ENCODE measurements at places on chromosomes 4 and X.

DNA sequence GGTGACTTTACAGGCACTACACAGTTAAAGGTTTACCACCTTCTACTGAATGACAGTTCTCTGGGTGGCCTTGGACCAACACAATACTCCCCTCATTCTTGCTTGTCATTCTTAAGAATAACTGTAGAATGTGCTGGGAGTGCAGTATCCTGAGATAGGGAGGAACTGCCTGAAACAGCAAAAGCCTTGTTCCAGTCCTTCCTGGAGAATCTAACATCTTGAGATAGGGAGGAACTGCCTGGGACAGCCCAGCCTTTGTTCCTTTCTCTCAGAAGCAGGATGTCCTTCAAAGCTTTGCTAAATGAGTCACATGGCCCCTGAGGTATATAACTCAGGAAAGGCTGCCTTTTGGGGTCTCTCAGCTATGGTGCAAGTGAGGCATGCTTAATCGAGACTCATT, 145.7 kb upstream of the MBNL3 start:
- no peak for DNase-seq

GRCh38 chrX:133847340-133847994, 137.9 kb downstream of the GPC3 start:
- no peak for DNase-seq

DNA sequence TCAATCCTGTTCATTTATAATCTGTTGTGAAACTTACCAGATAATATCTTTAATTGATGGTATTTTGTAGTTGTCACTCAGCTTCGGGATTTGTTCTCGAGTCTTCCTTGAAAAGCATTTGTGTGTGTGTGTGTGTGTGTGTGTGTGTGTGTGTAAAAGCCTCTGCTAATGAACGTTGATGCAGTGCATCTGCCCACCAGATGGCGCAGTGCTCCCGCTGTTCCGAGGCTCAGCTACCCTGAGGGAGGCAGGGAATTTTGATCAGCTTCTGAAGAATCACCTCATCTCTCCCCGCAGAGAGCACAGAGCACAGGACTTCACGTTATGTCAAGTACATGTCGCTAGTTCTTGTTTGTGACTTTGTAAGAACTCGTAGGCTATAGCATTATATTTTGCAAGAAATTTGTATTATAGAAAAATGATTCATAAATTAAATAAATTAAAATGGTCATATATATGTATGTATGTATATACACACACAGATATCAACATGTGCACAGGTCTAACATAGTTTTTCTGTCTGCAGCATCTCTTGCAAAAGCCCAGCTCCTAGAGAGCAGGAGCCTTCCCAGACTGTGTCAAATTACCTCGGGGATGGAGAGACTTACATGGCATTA, 316.7 kb upstream of the IGFBP7 start:
- peak; percentile 20 for DNase-seq

GRCh38 chr4:36269101-36269500, 12.3 kb upstream of the DTHD1 start:
- no peak for DNase-seq

GRCh38 chrX:150569155-150569477, 695 bp downstream of the MTM1 start:
- DNase-seq = no peak

DNA sequence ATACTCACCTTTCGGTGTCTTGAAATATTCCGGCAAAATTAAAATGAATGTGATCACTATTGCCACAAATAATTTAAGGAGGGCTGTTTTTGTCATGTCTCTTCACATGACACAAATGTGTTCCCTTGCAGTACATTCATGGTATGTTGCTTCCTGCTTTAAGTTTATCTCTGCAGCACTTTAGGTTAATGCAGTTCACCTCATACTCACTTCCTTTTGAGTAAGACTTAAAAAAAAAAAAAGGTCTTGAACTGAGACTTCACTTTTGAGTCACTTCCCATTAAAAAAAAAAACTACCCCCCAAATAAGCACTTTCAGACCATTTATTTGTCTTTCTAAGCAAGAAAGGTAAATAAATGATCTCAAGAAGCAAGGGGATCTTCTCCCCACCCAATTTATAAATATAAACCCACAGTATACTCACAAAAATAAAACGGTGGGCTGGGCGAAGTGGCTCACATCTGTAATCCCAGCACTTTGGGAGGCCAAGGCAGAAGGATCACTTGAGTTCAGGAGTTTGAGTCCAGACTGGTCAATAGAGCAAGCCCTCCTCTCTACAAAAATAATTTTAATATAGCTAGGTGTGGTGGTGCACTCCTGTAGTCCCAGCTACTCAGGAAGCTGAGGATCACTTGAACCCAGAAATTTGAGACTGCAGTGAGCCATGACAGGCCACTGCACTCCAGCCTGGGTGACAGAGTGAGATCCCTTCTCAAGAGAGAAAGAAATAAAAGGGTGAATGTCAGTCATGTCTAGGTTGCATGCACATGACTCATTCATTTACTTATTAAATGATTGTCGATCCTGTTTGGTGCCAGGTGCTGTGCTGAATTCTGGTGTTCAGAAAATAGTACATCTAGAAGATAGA, at the start of gene TMEM156:
TMEM156 (minus strand) TSS at position 192 of the 868 bp plus-strand sequence; CDS start at position 96, 96 bp downstream.
- no peak for DNase-seq

GRCh38 chr4:10947898-10948297, 263.3 kb upstream of the CLNK start:
- DNase-seq = no peak

GRCh38 chrX:84187533-84188319, at the start of gene RPS6KA6:
RPS6KA6 (minus strand) TSS chrX:84188199; CDS start chrX:84187899, 300 bp downstream.
- DNase-seq = no peak

DNA sequence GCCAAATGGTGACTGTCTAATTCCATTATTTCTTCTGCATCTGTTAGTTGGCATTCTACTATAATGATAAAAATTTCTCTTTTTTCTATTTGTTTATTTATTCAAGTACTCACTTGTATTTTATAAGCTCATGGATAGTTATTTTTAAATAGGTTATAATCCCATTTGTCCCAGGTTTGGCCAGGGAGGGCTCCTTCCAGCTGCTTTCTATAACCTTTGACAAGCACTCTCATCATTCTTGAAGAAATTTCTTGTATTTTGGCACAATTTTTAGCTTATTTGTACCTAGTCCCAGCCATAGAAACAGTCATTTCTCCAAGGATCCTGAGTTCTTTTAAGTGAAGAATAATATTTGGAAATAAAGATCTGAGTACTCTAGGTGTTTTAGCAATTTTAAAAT, 1038.6 kb upstream of the AGA start:
- DNase-seq = no peak

GRCh38 chr4:124530464-124531077, 182.0 kb downstream of the ANKRD50 start:
- no peak for DNase-seq

- DNase-seq = no peak
Measured at GRCh38 chr4:4659871-4660651, 118.2 kb upstream of the STX18 start.

DNA sequence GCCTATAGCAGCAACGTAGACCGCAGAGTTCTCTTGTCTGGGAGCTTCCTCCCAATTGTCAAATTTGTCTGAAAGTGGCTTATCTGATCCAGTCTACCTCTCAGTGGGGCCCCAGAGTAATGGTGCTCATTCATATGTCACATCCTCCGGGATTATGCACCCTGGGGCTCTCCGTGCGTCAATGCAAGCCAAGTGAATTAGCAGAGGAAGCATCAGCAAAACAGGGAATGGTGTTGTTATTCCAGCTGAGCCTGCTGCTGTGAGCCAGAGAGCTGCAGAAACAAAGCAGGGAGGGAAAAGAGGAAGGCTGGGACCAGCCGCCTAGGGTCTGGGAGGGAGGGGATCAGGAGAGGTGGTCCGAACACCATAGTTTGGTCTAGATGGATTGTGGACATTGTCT, 95.2 kb downstream of the CLNK start:
- DNase-seq = no peak

- DNase-seq = no peak
Measured at GRCh38 chr4:4633431-4633830, 91.6 kb upstream of the STX18 start.

- DNase-seq = no peak
Measured at GRCh38 chr4:102506523-102506922, 5.4 kb downstream of the NFKB1 start.

GRCh38 chrX:13903405-13903804, 86.5 kb upstream of the GPM6B start:
- DNase-seq = no peak

DNA sequence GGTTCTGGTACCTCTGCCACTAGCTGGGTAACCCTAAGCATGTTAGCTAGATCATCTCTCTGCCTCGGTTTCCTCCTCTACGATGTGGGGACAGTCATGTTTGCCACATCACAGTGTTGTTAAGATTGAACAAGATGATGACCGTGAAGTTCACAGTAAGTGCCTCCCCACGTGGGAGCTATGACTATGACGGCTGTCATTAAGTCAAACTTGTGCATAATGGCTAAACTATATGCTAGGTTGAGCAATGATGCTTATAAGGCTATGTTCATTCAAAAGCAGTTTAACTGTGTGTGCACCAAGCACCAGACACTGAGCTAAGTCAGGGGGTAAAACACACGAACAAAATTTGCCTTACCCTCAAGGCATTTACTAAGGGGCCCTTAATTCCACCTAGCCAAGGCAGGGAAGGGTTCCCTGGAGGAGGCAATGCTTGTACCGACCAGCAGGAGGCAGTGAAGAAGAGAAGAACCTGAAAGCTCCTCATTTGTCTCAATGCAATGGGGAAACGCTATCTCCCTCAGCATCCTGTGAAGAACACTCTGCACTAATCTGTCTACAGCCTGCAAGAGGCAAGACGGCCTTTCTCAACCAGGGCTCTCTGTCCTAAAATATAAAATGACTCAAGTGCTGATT, 52.9 kb downstream of the MAP7D2 start:
- no peak for DNase-seq

Data from stimulated activated CD8-positive, alpha-beta memory T cell treated with anti-CD3 and anti-CD28 coated beads, Interleukin-7, amount 100 ng/mL, for 48 hours (primary cell).